ENCODE measurements at places on chromosomes 12 and 14.

- no peak for DNase-seq
Measured at GRCh38 chr14:50762001-50762930, 68.7 kb downstream of the NIN start.

- no peak for DNase-seq
Measured at GRCh38 chr14:104572668-104573067, 6.9 kb upstream of the C14orf180 start.

GRCh38 chr14:89409961-89410360, 7.1 kb downstream of the FOXN3 start:
- no peak for DNase-seq

DNA sequence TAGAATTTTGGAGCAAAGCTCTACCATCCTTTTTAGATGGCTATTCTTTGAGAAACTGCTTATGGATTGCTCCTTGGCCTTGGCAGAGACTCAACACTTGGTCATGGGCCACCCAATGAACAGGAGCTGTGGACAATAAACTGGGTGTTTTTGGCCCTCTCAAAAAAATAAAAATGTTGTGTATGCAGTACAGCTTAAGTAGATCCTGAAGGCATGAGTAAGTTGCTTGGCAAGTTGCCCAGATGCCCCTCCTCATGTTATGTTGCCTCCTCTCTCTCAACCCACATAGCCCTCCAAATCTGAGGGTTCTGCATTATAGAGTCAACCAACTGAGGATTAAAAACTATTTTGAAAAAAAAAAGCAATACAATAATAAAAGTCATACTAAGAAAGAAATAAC, 124.9 kb downstream of the ATP23 start:
- DNase-seq: no peak

DNA sequence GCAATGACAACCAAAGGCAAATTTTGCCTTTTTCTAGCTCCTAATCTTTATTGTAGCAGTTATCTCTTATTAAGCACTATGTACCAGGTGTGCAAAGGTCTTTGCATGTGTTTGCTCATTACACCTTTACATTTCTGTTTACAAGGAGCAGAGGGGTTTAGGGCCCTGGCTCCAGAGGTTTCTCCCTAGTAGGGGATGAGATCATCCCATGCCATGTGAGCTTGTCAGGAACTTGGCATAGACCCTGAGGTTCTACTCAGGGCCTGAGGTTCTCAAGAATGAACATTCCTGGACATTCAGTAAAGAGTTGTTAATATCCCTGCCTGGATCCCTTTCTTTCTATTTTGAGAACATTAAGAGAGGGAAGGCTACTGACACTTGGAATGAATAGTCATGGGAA, 292.0 kb downstream of the RPAP3 start:
- DNase-seq: no peak

DNA sequence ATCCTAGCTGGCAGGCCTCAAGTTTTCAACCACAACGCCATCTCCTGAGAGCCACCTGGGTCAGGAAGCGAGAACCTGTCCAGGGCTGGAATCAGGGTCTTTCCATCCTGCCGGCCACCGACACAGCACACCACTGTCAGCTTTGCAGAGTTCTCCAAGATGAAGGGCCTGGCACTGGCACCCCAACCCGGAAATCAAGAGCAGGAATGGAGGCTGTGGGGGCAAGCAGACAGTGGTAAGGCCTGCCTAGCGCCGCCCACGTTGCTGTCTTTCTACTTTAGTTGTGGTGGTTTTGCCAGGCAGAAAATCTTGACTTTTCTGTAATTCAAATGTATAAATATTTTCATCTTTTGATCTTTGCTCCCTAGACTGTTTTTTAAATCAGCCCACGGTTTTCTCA, 90.7 kb downstream of the ITPK1 start:
- no peak for DNase-seq

DNA sequence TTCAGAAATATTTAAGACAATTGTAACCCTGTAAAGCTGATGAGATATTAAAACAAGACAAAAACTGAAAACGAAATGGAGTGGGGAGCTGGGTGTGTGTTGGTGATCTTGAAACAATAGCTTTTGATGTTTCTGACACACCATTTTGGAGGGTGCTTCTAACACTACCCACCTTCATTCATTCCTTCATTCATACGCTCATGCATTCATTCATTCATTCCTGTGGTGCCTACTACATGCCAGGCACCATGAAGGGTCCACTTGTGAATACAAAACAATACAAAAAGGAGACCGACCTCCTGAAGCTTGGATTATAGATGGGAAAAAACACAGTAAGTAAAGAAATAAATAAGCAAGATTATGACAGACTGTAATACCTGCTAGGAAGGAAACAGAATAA, 60.5 kb downstream of the FOXN3 start:
- no peak for DNase-seq

GRCh38 chr14:29759521-29760340, 167.9 kb downstream of the PRKD1 start:
- DNase-seq: no peak

DNA sequence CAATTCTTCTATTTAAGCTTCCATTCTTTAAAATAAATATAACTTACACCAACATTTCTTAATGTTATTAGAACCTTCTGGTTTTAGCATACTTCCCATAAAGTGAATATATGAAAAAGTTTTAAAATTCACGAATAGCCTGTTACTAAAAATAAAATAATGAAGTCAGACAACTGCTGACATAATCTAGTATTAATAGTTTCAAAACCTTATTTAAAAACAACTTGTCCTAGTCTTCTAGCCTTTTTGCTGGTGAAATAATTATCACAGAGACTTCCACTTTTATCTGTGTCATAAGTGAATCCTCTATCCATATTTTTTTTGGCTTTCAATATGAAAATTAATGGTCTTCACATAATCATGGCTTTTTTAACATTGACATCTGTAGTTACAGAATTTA, 93.8 kb upstream of the MON2 start:
- DNase-seq: no peak

Data from CD4-positive, alpha-beta T cell treated with Interleukin-12 subunit alpha and Interleukin-12 subunit beta, for 1 hour (primary cell).